ENCODE measurements at places on chromosomes 16 and 17.

GRCh38 chr17:76678330-76678729, 32.4 kb downstream of the MXRA7 start:
- no peak for DNase-seq

DNA sequence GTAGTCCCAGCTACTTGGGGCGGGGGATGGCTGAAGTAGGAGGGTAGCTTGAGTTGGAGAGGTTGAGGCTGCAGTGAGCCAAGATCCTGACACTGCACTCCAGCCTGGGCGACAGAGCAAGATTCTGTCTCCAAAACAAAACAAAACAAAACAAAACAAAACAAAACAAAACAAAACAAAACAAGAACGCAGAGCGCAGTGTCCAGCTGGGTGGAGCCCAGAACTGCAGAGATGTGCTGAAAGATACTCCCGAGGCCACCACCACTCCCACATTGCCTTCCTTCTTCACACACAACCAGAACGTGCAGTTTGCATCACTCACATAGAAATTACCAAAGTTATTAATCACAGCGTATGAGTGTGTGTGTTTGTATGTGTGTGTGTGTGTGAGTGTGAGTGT, 222.9 kb upstream of the ASIC2 start:
- DNase-seq: no peak

GRCh38 chr16:81815429-81815766, 36.3 kb downstream of the PLCG2 start:
- DNase-seq: no peak

DNA sequence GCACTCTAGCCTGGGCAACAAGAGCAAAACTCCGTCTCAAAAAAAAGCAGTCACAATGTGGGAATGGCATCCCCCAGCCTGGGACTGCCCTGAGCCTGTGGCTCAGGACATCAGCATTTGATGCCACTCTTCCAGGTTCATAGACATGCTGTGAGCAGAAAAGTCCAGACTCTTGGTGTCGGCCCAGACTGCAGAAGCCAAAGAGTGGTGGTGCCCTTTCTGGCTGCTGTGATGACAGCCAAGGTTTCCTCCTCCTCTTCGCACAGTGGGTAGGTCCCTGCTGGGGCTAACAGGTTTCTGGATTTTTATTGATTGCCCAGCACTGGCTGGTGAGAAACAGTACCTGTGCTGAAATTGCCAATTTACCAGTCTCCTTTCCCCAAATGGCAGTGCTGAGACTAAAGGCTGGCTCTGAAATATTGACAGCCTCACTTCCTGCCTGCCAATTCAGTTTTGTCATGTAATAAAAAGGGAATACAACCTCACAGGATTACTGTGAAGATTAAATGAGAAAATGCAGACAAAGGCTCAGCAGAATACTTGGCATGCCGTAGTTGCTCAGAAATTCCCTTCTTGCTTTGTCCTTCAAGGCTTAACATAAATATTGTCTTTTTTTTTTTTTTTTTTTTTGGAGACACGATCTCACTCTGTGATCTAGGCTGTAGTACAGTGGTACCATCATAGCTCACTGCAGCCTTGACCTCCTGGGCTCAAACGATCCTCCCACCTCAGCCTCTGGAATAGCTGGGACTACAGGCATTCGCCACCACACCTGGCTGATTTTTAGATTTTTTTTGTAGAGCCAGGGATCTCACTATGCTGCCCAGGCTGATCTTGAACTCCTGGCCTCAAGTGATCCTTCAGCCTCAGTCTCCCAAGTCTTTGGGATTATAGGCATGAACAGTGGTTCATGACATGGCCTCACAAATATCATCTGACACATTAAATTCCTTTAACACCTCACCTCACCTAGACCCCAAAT, 15.5 kb upstream of the UBE2G1 start:
- no peak for DNase-seq

DNA sequence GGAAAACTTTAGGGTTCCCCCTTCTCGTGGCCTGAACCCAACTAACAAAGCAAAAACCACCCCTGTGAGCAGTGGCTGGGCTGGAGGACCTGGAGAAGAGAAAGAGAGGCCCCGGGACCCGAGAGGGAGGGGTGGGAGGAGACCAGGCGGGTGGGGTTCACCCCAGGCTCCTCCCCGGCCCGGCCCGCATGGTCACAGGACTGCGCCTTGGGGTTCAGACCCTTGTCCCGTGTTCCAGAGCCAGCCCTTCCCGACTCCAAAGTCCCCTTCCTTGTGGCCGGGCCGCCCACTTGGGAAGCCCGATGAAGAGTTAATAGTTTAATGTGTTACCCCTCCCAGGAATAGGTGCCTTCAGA, 852 bp downstream of the MARVELD3 start:
- DNase-seq: no peak

- DNase-seq: no peak
These were observed 135.4 kb upstream of the AXIN2 start for GRCh38 chr17:65696739-65697394.

DNA sequence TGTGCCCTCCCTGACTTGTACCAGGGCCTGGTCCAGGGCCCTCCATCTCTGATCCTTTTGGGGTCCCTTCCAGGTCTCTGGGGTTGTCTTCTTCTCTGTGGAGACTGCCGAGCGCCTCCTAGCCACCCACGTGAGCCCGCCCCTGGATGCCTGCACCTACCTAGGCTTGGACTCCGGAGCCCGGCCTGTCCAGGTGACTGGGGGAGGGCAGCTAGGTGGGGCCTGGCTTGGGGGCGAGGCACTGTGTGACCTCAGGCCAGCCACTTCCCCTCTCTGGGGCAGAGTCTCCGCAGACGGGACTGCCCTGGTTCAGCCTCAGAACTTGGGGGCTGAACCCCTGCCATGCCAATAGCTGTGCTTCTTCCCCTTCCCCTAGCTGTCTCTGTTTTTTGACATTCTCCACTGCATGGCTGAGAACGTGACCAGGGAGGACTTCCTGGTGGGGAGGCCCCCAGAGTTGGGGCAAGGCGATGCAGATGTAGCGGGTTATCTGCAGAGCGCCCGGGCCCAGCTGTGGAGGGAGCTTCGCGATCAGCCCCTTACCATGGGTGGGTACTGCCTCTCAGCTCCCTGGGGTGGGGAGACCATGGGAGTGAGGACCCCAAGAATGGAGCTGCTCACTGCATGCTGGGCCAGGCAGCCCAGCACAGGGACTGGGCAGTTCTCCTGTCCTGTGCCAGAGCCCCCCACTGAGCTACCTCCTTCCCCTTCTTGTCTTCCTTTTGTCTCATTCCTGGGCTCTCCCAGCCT, 14.6 kb downstream of the FCSK start:
- DNase-seq: no peak

- DNase-seq: no peak
These were observed 7.9 kb downstream of the FA2H start for GRCh38 chr16:74766729-74767128.

DNA sequence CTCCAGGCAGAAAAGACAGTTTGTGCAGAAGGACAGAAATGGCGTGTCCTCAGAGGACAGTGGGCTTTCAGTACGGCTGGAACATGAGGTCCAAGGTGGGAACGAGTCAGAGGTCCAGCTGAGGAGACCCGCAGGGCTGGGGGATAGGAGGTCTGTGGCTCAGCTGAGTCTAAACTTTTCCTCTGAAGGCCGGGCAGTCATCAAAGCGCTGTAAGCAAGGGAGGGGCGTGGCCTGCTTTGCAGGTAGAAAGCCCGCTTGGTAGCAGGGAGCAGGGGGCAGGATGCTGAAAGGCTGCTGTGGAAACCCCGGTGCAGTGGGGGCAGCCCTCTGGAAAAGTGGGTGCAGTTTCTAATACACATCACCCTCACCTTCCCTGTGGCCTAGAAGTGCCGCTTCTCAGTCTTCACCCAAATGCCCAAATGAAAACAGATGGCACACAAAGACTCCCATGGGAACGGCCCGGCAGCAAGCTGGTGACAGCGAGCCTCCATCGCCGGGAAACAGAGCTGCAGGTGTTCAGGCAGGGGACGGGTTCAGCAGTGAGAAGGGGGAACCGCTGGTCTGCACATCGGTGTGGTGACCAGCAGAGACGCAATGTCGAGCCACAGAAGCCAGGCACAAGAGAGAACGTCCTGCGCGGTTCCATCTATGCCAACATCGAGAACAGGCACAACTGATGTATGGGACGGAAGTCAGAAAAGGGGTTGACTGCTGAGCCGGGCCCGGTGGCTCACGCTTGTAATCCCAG, 12.2 kb upstream of the OSGIN1 start:
- peak; percentile 28 for DNase-seq

Measured in NCI-H345 (cell line).